ENCODE measurements at places on chromosomes 6 and 20.

- no peak for DNase-seq
Measured at GRCh38 chr6:111666847-111667246, 61.2 kb upstream of the TRAF3IP2 start.

DNA sequence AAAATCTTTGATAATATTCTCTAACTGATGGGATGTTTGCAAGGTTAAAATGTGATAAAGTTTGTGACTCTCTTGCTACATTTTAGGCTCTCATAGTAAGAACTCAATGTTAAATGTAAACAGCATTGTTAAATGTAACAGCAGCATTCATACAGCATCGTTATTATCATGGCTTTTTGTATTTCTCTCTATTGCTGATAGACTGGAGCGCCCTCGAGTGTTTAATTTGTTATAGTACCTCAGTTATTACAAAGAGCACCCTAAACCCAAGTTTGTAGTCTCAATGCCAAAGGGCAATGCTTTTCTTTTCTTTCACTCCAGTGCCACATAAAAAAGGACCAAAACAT is 14.9 kb upstream of the TTPAL start:
- no peak for DNase-seq

- no peak for DNase-seq
Measured at GRCh38 chr6:125157280-125157679, 3.7 kb downstream of the TPD52L1 start.

DNA sequence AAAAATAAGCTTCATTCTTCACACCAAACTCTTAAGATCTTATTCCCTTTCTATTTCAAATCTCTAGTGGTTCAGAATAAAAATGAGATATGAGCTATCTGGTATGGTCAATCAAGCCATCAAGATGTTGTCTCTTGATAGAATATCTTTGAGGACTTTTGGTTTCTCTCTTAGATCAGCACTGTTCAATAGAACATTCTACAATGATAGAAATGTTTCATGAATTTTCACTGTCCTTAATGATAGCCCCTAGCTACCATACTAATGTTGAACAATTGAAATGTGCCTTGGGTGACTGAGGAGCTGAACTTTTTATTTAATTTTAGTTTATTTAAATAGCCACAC is 24.1 kb upstream of the HINT3 start:
- no peak for DNase-seq

DNA sequence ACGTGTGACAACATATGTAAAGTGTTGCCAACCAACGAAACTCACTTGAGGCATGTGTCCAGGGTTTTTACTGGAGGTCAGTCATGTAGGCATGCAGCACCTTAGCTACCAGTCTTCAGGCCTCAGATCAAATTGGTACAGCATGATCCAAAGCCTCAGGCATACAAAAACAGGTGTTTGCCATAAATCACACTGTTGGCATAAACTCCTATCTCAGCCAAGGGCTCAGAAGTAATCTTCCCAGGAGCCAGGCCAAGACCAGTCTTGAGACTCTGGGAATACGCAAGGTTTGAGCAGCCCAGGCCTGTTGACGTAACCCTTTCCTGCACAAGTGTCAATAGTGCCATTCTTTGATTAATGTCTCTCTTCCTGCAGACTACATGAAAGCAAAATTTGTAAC is 163.5 kb downstream of the PRL start:
- DNase-seq, result no peak

DNA sequence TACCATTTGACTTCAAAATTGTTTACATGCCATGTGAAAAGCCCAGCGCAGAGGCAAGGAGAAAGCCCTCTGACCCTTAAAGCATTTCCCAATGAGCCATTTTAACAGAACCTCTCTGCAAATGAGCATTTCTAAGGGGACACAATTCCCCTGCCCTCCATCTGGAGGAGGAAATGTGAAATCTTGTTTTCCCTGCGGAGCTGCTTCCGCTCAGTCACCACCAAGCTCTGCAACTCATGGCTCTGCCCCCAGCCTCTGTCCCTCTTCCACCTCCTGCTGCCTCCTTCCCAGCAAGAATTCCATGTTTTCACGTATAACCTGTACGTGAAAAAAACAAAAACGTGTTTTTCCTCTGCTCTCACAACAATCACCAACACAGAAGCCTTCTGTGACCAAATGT is 12.3 kb downstream of the RIN2 start:
- DNase-seq, result no peak

GRCh38 chr20:47285189-47285588 is 71.3 kb downstream of the ZMYND8 start:
- no peak for DNase-seq

- no peak for DNase-seq
Measured at GRCh38 chr6:143064951-143065683, 4.4 kb downstream of the AIG1 start.

GRCh38 chr20:38063911-38064530 is 30.5 kb downstream of the RPRD1B start:
- DNase-seq, result no peak

- no peak for DNase-seq
Measured at GRCh38 chr6:82273295-82273694, 25.8 kb upstream of the IBTK start.

DNA sequence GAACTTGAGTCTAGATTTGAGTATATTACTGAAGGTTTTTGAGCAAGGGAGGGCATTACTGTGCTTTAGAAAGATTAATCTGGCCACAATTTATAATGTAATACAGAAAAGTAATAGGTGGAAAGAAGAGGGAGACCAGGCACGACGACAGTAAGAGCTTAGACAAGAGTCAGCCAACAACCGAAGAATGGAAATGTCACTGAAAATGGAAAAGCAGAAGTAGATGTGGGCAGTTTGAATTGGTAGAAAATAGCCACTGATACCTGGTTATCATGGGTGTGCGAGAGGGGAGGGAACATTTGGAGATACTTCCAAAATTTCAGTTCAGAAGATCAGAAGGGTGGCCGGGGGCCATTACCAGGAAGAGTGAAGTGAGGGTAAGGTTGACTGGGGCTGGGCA is 339.1 kb downstream of the UTRN start:
- DNase-seq, result no peak

GRCh38 chr6:69768664-69769063 is 28.1 kb downstream of the LMBRD1 start:
- DNase-seq, result no peak

GRCh38 chr6:39599973-39600372 is 125.2 kb downstream of the KIF6 start:
- no peak for DNase-seq

DNA sequence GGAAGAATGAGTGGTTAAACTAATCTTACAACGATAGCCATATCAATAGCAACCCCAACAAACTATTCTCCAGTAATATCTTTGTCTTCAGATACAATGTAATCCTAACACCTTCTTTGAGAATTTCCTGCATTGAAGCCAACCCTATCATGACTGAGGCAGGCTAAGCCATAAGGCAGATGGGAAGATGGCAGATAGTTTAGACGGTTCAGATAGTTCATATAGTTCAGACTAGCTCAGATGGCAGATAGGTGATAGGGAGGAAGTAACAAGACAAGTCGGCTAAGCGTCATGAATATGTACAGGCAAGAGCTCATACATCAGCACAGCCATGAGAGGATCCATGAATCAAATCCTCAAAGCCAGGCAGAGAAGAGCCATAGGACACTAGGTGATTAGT is 39.1 kb upstream of the BEND6 start:
- DNase-seq, result no peak

DNA sequence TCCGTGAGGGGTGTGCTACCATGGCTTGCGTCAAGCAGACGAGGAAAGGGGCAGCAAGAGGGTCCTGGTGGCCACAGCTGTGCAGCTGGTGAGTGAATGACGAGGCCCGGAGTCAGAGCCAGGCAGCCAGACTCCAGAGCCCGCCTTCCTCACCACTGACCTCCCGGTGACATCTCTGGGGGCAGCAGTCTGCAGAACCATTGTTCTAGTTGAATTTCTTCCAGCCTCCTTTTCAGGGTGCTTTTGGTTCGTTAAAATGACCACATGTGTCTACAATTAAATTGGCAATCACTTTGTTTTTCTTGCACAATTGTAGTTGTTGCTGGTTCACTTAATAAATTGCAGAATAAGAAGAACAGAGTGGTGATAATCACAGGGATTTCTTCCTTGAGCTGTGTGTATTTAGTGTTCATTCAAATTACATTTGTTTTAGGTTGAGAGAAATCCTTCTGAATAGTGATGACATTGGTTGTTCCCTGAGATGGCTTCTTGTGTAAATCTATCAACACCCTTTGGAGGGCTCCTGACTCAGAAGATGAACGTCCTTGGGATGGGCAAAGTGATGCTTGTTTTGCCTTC is 96.4 kb downstream of the TULP4 start:
- no peak for DNase-seq

DNA sequence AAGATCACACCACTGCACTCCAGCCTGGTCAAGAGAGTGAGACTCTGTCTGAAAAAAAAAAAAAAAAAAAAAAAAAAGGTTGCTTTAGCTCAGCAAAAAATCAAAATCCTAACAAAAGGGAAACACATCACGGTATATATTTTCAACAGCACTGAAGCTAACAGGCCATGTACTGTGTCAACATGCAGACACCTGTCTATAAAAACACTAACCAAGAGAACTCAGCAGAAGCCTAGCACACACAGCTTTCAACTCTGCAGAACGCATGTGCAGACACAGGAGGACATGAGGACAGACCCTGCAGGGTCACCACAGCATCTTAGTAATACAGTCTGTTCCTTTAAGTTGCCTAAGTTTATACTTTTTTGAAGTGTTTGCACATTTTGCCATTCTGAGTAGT is 13.5 kb downstream of the NINL start:
- no peak for DNase-seq

- no peak for DNase-seq
Measured at GRCh38 chr20:19875376-19876221, 117.5 kb downstream of the RIN2 start.

GRCh38 chr20:23200413-23200812 is 114.3 kb upstream of the CD93 start:
- no peak for DNase-seq

DNA sequence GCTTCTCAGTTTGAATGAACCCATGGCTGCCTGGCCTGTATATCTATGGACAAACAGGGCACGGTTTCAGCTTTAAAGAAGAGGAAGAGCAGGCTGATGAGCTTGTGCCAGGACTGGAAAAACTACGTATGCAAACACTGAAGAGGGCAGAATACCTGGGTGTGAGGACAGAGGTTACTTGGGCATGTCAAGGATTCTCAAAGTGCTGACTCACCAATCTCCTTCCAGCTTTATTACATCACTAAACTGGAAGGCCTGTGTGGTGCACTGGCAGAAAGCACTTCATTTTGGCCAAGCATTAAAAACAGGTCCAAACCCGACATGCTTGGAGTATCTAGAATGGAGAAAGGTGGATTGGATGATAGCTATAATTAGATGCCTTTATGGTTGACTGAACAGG is 95.2 kb downstream of the GMPR start:
- no peak for DNase-seq

DNA sequence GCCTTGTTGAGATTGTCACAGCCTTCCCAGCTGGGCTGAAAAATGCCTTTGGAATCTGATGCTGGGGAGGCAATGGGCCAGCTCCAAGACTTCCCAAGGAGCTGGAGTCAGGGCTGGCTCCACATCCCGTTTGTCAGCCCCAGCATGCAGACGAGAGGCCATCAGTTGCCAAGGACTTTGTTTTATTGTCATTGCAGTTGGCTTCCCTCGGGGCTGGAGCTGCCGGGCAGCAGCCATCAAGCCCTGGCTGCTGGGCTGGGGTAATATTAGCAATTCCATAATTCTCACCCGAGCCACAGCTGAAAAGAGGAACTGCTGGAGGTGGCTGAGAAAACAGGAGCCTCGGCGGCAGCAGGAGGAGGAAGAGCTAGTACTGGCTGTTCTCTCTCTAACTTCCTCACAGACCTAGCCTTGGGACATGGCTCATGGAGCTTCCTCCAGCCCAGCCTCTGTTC is 182.5 kb downstream of the CDC5L start:
- DNase-seq, result no peak

DNA sequence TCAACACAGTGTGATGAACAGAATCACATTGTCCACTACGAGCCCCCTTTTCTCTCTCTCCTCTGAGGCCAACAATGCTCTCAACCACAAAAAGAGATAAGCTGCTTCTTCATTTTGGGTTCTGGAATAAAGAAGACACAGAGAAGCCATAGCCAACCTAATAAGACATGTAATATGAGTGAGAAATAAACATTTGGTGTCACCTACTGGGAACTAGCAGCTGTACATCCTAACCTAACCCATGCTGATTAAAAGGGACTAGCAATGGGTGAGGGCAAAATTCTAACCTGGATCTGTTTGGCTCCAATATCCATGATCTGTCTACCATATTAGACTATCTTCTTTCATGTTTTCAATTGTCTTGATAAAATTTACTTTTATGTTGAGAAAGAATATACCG is 369.1 kb upstream of the MARCKS start:
- no peak for DNase-seq

- DNase-seq, result no peak
Measured at GRCh38 chr6:125188037-125188436, 34.5 kb downstream of the TPD52L1 start.

DNA sequence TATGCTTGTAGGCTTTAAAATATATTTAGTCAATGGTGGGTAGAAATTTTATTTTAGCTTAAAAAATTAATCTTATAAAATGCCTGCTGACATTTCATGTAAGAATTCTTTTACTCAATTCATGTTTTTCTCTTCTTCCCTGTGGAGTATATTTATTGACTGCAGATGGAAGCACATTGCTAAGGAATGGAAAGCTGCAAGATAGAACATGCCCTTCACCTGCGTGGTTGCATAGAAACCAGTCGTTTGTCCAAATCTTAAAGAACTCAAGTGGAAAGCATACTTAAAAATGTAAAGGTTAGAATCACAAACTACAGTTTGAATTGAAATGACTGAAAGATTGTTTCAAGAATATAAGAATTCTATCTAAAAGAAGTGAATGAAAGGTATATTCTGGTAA is 30.7 kb downstream of the C6orf163 start:
- no peak for DNase-seq

- no peak for DNase-seq
Measured at GRCh38 chr6:45442716-45443115, 65.0 kb upstream of the SUPT3H start.

DNA sequence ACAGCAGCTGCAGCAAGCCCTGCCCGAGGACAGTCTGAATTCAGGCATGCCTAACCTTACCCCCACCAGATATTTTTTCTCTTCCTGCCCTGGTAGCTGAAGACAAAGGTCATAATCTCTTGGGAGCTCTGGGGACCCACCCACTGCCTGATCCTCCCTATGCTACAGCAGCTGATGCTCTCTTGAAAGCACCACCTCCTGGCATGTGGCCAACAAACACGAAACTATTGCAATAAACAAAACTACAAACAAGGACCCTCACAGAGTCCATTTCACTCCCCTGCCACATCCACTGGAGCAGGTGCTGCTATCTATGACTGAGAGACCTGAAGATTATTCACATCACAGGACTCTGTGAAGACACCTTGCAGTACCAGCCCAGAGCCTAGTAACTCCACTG is 238.5 kb upstream of the HS3ST5 start:
- DNase-seq, result no peak

DNA sequence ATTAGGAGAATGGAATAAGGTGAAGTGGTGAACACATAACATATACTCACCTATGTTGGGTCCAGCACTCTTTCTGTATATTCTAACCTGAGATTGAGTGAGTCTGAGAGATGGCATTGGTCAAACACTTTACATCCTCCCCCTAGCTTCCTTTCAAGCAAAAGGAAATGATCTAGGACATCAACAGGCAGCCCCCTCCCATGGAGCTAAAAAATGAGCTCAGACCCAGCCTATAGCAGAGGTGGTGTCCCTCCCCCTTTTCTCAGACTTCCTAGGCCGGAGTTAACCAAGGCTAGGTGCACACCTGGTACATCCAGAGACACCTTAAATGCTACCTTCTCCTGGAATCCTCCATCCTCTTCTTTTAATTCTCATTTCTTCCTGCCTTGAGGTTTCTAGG is 5.5 kb upstream of the SDC4 start:
- DNase-seq, result no peak

- DNase-seq, result no peak
Measured at GRCh38 chr6:71284785-71285184, 3.8 kb upstream of the OGFRL1 start.
